Effector CD8-positive, alpha-beta T cell (primary cell): ENCODE measurements at places on chromosomes 13 and 19.

- DNase-seq = no peak
Observed at GRCh38 chr19:8404391-8405151, 8.5 kb upstream of the MARCHF2 start.

GRCh38 chr13:25771641-25772478 is 280.0 kb downstream of the SHISA2 start:
- DNase-seq = no peak

DNA sequence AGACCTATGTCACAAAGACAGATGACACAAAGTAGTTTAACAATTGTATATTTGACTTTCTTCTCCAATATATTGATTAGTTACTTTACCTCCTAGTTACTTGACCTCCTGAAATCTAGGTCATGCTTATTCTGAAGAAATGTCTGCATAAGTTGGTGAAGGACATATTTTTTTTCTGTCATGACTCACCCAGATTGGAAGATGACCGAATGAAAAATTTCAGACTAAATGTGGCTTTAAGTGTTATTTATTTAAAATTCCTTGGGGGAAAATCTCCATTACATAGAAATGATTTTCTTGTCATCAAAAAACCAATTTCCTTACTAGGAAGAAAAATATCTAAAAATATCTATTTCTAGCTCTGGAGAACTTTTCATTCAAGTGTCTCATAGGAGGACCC is 217.1 kb downstream of the POSTN start:
- DNase-seq = no peak

GRCh38 chr13:29222458-29222857 is 373.0 kb downstream of the SLC7A1 start:
- no peak for DNase-seq
